ENCODE measurements at places on chromosomes 4 and X.

- no peak for DNase-seq
Observed at GRCh38 chrX:64191281-64192010, 14.1 kb downstream of the AMER1 start.

- DNase-seq = no peak
Observed at GRCh38 chr4:25813448-25814106, 49.2 kb downstream of the SEL1L3 start.

DNA sequence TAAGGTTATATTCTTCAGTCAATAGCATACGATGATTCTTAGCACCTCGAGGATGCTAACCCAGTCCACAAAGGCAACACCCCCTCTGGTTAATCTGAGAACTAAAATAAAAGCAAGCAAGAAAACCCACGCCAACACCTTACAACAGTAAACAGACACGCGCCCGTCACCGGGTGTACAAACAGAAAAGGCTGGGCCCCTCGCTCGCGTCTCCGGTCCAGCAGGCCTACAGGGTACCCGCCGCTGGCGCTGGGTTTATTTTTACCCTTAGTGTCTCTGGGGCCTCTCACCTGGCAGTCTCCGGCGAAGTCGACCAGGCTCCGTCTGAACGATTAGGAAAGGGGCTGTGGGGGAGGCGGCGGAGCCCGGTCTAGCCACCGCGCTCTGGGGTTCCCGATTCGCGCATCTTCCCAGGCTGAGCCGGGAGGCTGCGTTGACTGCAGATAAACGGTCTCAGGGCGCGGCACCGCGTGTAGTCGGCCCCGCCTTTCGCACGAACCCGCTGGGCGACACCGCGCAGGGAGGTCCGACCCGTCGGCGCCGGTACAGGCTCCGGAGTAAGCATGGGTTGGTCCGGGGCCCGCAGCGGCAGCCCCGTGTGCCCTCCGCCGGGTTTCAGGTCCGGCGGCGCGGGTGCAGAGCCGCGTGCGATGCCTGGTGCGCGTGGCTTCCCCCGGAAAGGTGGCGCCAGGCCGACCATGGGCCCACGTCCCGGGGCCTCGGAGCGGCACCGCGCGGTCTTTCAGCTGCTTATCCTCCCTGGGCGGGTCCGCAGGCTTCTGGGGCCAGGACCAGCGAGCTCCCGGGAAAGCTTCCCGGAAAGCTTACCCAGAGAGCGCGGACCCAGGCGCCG lies 441 bp downstream of the SLC9B2 start:
- DNase-seq = peak; percentile 27

DNA sequence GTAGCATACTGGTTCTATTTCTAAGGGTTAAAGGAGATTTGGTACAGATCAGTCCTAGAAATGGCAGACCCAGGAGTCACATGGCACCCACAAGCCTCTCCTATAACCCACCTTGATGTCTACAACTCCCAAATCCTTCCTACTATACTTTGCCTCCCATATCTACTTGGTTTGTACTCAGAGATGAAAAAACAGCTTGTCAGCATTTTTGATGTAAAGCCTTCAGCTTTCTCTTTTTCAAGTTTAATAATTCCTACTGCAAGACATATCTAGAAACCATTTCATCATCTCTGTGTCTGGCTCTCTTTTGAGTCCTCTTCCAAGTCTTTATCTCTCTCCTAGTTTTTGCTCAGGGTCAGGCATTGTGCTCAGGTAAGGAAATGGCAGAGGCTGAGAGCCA lies 82.9 kb downstream of the NYX start:
- DNase-seq = no peak

DNA sequence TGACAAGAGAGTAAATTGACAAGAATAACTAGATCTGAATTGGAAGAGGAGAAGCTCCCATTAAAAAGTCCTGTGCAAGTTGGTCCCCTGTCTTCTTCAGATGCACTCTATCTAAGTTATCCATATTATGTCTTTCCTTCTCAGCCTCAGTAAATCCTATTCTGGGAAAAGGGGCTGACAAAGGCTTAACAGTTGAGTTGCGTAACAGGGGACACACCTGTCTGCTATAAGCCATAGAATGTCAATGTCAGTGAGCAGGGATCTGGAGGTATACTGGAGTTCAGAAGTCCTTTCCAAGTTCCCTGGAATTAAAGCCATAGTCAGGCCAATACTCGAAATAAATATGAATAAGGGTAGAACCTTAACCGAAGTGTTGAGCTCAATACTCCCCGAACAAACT lies 26.3 kb upstream of the TNIP3 start:
- DNase-seq = no peak

- DNase-seq = no peak
Observed at GRCh38 chr4:41734371-41734770, 14.2 kb downstream of the PHOX2B start.

GRCh38 chr4:83658806-83659205 lies 122.9 kb downstream of the GPAT3 start:
- no peak for DNase-seq

DNA sequence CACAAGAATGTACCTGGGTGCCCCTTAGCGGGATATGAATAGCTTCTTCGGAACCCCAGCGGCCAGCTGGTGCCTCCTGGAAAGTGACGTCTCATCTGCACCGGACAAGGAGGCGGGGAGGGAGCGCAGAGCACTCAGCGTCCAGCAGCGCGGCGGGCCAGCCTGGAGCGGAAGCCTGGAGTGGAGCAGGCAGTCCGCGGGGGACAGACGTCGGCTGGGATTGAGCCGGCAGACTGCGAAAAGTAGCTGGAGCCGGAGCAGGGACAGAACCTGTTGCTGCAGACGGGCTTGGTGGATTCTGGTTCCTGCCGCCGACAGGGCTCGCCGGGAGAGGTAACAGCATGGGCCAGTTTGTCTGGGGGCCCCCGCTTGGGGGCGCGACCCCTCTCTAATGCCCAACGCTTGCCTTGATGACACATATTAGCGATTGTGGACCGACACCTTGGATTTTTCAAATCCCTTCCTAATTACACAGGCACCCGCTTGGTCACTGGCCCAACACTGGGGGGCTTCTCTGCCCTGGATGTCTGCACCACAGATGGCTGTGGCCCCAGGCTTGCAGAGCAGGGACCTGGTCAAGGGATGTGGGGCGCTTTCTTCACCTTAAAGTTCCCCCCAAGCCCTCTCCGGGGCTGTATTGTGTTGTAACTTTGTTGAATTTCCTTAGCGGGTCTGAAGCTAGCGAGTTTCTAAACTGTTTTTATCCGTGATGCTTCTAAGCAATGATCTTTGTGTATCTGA lies at the start of gene NPFFR2:
Gene NPFFR2 (plus strand): TSS at position 133 of the 741 bp plus-strand sequence. CDS start 96,592 bp downstream, outside the sequence.
- DNase-seq = no peak

DNA sequence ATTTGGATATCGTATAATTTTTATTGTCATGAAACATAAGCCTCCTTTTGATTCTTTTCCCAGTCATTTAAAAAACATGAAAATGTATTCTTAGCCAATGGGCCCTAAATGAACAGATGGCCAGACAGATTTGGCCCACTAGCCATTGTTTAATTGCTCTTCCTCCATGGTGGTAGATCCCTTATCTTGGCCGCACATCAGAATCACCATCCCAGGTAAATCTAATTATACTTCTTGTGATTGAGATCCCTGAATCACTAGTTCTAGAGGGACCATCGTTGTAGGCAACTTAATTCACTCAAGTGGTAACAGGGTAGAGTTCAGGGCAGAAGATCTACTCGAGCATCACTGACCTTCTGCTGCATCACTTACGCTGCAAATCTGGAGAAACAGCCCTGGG lies 24.1 kb upstream of the VCX3A start:
- no peak for DNase-seq

- DNase-seq = no peak
Observed at GRCh38 chr4:133146574-133147241, 2.4 kb upstream of the PCDH10 start.

- DNase-seq = no peak
Observed at GRCh38 chr4:157459785-157460184, 239.3 kb downstream of the GRIA2 start.

GRCh38 chr4:177092807-177093206 lies 216.9 kb upstream of the NEIL3 start:
- DNase-seq = no peak

DNA sequence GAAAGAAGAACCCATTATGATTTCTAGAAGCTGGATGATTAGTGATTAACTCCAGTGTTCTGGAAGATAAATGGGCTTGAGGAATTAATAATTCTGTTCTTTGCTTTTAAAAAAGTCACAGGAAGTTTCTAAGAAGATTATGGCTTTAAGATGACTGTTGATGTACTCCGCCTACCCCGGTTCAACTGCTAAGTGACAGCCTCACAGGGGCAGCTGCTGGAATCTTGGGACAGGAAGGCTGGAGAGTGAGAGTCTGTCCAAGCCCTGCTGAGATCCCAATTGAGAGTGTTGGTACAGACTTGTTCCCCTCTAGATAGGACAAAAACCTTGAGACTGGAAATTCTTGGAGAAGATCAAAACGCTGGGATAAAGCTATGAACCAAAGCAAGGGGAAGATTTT lies 37.3 kb downstream of the NPY1R start:
- no peak for DNase-seq

- no peak for DNase-seq
Observed at GRCh38 chr4:155077452-155078229, 130.8 kb upstream of the NPY2R start.

- DNase-seq = no peak
Observed at GRCh38 chr4:102580463-102580842, 79.3 kb downstream of the NFKB1 start.

DNA sequence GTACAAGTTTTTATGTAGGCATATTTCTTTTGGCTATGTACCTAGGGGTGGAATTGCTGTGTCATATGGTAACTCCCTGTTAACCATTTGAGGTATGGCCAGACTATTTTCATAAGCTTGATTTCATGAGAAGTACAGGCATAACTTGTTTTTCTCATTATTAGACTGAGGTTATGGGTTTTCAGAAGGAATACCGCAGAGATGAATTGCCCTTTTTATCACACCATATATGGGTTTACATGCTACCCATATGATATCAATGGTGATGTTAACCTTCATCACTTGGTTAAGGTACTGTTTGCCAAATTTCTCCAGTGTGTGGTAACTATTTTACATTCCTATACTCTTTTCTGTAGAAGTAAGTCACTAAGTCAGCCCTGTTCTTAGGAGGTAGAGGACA lies 23.5 kb downstream of the RAB40A start:
- DNase-seq = no peak

GRCh38 chrX:144297221-144297620 lies 413.4 kb downstream of the UBE2NL start:
- DNase-seq = no peak
